Uterus (tissue), 4 donors: ENCODE measurements at places on chromosomes 3 and 15. TPM values are rescaled to one million over a fixed set of nuclear protein-coding genes. Genes with fewer than 3 reads are reported as not detected.

DNA sequence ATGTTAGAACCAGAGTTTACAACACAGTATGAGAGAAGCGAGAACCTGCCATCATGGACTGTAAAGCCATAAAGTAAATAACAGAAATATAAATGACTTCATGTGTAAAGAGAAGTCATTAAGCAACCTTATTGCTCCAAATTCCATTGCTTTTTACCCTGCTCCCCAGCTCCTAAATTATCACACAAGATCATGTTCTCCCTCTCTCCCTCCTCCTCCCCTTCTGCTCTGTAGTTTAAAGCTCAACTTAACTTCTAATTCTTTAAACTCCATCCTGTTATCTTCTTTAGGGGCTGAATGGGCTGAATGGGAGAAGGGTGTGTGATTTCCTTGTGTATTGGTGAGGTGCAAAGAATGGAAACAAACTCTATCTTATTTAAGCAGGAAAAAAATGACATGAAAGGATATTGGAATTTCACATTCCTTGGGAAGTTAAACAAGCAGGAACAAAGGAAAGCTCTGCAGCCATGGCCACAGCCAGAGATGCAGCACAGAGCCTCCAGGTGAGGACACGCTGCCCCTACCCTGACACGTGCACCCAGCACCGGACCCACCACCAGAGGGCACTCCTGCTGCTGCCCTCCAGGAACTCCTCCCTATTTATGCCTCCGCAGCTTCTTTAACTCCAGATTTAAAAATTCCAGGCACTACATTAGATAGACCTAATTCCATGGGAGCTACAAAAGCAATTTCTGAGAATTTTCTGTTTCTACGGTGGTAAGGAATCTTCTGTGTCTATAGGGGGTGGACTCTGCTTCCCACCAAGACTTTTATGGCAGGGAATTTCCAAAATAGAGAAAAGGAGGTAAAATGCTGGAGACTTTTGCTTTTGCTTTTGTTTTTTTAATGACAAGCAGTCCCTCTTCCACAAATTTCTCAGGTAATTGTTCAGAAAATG lies 76.9 kb upstream of the ABI3BP start:
- DNase-seq: no peak

Gene GJD2
- not detected for total RNA-seq

DNA sequence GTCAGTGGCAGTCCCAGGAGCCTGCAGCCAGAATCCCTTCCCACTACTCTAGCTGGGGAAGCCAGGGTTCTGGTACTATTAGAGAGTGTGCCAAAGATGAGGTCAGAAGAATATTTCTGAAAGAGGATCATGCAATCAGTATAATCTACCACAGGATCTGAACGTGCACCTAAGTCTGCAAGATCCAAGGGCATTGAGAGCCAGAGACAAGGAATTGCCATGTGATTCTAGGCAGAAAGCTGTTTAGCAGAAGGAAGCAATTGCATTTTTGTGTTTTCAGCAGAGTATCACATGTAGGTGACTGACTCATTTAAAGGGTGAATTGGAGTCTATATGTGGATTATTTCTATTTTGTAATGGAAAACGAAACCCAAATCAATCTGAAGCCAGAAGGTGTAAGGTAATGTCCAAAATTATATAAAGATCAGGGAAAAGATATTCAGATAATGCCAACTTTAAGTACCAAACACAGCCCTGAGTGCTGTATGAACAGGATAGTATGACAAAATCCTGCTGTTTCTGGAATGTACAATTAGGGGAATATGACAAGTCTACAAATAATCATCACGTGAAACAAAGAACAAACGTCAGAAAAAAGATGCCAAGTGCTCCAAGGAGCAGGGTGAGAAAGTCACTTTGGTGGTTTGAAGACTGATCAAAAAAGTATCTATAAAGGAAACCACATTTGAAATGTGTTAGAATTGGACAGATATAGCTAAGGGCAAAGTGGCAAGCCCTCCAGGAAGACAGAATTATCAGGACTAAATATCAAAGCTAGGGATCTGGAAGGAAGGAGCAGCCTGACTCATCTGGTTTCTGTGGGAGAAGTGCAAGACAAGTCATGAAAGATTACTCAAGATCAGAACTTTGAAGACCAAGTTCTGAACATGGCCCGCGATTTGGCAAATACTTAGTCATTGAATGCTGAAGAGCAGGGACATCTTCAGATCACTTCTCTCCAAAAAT lies 1036.6 kb downstream of the NTRK3 start:
- DNase-seq: no peak

Gene EFL1
- 28.3 TPM for total RNA-seq

Gene STAG1
- 139 TPM for total RNA-seq

- DNase-seq: no peak
These were observed 1.4 kb downstream of the DOCK3 start for GRCh38 chr3:50676031-50676705.

Gene MESP2
- total RNA-seq: 0.21 TPM

- no peak for DNase-seq
These were observed 291.0 kb upstream of the TGFBR2 start for GRCh38 chr3:30315447-30315846.

GRCh38 chr15:49135342-49135857 lies 20.0 kb downstream of the COPS2 start:
- DNase-seq: no peak

Gene WDR93
- not detected for total RNA-seq

DNA sequence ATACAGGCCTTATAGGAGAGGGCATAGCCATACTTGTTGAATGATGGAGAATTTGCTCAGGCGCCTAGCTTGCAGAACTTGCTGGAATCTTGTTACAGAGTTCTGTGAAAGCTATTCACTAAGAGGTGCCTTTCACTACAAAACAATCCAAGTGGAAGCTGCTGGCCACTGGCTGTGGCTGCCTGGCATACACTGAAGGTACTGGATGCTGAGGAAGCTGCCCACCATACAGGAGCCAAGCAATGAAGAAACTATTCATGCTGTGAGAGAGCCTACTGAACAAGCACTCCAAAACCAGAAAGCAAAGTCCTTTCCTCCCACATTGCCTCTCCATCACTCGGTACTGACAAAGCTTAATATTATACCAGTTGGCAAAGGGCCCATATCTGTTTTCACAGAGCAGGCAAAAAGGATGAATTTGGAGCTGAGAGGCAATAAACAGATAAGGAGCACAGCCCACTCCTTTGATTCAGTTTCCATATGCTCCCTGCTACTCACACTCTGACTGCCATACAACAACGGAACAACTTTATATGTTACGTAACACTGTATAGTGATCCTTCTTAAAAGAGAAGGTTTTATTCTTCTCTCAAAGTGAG lies 192.6 kb upstream of the ALCAM start:
- DNase-seq: no peak

DNA sequence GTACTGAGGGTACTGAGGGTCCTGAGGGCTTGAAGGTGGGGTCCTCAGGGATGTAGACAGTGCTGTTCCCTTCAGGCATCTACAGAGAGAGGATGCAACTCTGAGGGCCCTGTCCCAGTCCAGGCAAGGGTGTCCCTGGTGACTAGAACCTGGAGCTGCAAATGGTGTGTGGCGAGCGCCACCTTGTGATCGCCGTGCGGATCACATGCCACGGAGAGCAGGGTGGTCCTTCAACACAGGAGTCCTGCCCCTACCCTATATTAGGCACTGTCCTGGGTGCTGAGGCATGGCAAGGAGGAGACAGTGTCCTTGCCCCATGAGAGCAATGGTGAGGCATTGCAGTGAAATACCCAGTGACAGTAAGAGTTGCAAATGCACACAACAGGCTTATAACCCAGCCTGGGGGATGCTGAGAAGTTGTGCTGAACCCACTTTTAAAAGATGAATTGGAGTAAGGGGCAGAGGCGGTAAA lies 23.6 kb downstream of the RHCG start:
- no peak for DNase-seq

DNA sequence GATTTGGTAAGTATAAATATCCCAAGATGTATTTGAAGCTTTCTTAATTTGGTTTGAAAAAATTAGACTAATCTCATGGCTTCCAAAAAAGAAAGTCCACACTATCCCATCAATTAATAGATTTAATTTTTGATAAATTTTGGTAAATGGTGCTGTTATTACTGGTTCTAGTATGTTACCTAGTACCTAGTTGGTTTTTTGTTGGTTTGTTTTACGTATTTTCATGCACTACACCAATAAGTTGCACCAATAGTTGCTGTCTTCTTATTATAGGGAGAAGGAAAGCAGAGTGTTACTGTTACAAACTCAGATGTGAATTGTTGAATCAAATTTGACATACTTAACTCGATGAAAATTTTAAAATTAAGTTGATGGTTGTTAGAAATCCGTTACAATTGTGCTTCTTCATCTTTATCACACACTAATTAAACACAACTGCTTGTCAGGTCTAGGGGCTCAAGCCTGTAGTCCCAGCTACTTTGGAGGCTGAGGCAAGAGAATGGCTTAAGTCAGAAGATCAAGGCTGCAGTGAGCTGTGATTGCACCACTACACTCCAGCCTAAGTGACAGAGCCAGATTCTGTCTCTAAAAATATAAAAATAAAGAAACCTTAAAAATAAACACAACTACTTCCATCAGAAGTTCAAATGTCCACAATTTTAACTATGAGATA lies 23.1 kb upstream of the MBNL1 start:
- no peak for DNase-seq

Gene FEZF2
- total RNA-seq: not detected

Gene RBPMS2
- 1.5 TPM for total RNA-seq

Gene CA12
- total RNA-seq: 0.29 TPM
